ENCODE measurements at places on chromosomes 5 and 9.

GRCh38 chr5:104084896-104085295, 522.3 kb upstream of the NUDT12 start:
- no peak for DNase-seq

GRCh38 chr9:92717201-92718085, 47.2 kb downstream of the BICD2 start:
- no peak for DNase-seq

DNA sequence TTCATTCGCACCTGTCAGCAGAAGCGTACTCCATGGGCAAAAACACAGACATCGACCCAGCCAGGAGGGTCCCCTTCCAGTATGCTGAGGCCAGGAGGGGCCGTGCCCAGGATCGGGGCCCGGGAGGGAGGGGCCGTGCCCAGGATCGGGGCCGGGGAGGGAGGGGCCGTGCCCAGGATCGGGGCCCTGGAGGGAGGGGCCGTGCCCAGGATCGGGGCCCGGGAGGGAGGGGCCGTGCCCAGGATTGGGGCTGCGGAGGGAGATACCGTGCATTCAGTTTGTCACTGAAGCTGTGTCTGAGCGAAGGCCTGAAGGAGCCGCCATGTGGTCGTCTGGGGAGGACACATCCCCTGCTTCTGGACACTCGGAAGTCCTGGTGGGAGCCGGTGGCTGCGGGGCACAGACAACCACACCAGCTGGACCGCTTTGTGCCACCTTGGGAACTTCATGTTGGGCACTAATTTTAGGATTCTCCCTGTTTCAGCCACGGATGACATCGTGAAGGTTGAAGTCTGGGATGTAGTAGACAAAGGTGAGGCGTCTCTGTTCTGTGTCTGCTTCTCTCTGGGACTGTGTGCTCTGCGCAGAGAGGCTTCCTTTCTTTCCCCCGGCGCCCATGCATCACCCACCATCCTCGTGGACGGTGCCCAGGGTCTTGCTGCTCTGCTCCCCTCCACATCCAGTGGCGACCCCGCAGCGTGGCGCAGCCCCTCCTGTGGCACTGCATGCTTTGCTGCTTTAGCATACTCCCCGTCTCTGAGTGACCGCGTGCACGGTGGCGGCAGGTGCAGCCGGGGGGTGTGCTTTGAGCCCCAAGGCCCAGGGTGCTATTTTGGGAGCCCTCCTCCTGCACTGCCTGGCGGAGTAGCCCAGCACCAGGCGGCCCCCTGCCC, 16.7 kb upstream of the AJM1 start:
- DNase-seq: no peak

DNA sequence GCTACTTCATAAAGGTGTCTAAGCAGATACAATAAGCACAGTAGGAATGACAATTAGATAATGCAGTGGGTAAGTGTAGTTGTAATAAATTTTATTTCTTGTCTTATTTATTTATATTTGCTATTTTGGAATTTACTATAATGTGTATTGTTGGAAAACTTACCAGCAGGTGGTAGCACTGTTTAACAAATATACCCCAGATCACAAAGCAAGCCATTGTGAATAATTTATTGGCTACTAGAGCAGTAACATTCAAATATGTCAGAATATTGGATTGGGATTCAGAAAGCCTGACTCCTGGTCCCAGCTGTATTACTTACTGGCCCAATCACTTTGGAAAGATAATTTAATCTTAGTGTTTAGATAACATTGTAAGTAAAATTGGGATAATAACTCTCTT, 78.0 kb downstream of the ISOC1 start:
- DNase-seq: peak; percentile 3

DNA sequence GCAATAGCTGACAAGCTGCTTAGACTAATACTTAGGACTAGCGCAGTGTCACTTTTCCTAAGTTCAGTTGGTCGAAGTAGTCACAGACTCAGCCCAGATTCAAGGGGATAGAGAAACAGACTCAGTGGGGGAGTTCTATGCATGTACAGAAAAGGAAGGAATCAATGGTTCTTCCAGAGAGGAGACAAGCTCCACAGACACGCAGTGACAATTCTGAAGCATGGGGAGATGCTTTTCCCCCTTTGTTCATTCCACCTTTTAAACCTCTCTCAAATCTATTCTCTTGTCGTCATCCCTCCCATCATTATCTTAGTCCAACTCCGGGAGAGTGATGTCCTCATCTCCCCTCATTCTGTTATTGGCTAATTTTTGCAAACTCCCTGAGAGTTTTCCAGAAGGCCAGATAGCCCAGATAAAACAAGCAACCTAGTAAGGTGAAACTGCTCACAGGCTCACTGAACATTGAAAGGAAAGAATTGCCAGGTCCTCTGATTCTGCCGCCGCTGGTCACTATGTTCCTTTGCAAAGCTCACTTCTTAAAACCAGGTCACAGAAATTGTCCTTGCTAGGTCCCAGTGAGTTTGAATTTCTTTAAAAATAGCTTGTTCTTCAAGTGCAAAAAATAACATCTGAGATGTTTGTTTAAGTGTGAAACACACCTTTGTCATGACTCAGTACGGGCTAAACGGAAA, 13.4 kb upstream of the STRBP start:
- no peak for DNase-seq

Data from hematopoietic multipotent progenitor cell treated with erythropoietin and hydrocortisone succinate and interleukin-3 and kit ligand, for 8 days (in vitro differentiated cells).